Naive B cell (primary cell): ENCODE measurements at places on chromosomes 1 and 21.

- DNase-seq: no peak
Observed at GRCh38 chr1:208227366-208227765, 16.8 kb downstream of the PLXNA2 start.

DNA sequence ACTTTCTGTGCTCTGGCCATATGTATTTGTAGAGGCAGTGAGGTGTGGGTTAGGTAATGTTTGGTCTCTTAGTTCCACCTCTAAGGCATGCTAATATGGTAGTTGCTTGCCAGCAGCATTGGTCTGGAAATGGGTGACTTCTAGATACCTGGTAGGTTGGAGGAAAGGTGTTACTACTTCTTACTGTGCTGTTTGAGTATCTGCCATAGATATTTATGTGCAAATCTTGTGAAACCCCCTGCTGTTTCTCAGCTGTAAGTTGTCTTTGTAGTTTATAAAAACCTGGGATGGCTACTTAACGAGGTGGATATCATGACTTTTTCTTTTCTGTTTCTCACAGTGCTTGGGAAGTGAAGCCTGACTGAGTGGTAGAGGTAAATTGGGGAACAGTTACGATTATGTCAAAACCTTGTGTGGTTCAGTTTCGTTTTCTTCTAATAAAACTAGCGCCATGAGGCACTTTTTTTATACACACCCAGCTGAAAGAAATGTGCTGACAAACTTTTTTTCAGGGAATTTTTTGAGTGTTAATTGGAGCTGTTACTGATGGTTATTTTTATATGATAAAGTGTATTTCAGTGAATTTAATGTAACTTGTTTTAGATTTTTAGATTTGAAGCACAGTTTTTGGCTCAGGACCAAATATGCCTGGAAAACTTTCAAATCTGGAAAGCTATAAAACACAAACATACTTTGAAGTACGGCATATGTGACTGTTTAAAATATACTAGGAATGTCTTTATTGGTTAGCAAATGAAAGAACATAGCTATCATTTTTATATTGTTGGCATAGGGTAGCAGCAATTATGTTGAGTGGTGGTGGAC is 42.1 kb downstream of the CAMSAP2 start:
- DNase-seq: no peak

DNA sequence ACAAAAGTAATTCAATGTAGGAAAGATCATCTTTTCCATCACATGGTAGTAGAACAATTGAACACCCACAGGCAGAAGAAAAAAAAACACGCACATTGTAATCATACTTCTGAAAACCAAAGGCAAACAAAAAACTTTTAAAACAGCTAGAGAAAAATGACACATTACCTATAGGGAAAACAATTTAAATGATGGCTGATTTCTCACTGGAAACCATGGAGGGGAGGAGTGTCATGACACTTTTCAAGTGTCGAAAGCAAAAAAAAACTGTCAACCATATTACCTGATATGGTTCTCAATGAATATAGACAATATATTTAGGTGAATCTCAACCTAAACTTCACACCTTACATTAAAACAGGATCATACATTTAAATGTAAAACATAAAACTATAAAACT is 776 bp upstream of the SLAMF7 start:
- no peak for DNase-seq

DNA sequence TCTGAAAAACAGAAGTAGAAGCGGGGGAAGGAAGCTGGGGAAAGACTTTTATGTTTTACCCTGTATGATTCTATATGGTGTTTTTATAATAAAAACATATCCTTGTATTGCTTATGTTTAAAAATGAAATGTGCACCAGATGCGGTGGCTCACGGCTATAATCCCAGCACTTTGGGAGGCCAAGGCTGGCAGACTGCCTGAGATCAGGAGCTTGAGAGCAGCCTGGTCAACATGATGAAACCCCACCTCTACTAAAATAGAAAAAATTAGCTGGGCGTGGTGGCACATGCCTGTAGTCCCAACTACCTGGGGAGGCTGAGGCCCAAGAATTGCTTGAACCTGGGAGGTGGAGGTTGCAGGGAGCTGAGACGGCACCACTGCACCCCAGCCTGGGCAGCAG is 155.4 kb downstream of the SMYD3 start:
- DNase-seq: no peak

DNA sequence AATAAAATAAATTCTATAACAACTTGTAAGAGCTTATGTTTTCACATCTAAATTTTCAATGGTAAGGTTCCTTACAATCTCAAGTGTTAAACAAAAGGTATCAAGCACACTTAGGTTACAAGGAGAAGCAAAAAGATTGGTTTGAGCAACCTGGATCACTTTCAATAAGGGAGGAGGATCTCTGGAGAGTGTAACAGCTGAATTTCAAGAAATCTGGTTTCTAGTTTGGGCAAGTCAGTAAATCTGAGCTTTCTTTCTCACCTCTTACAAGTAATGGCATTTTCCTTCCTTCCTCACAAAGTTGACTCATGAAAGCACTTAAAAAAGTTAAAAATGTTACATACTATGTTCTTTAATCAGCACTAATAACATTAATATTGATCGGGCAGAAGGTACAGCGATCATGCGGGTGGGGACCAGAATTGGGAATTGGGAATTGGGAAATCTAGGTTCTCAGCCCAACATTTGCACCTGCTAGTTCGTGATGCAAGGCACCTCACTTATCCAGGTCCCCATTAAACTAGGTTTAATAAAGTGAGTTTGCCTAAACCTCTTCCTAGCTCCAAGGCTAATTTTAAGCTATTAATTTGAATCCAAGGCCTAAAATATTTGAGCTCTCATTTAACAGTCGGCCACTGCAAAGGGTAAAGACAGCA is 3.1 kb downstream of the NUCKS1 start:
- DNase-seq: no peak

- DNase-seq: no peak
Observed at GRCh38 chr1:161720422-161720821, 922 bp upstream of the FCRLB start.

GRCh38 chr1:151371370-151372057 is 991 bp downstream of the SELENBP1 start:
- DNase-seq: no peak

- DNase-seq: no peak
Observed at GRCh38 chr1:99789715-99790114, 23.3 kb upstream of the FRRS1 start.

- no peak for DNase-seq
Observed at GRCh38 chr1:184854496-184855140, 100.0 kb upstream of the EDEM3 start.

DNA sequence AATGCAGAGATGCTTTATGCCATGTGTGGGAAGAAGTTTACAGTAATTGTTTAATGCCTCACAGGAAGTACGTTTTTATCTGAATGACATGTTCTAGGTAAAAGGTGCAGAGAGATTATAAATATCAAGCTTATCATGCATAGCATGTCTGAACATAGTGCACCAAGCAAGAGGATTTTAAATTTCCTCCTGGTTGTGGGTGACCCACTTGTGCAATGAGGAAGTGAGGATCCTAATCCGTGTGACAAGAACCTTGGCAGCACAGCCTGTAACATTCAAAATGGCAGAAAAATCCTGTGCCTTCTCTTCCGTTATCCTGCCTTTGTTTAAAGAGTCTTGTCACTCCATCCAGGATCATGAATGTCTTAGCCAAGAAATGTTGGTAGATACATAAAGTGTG is 75.6 kb downstream of the PLA2G4A start:
- DNase-seq: no peak

DNA sequence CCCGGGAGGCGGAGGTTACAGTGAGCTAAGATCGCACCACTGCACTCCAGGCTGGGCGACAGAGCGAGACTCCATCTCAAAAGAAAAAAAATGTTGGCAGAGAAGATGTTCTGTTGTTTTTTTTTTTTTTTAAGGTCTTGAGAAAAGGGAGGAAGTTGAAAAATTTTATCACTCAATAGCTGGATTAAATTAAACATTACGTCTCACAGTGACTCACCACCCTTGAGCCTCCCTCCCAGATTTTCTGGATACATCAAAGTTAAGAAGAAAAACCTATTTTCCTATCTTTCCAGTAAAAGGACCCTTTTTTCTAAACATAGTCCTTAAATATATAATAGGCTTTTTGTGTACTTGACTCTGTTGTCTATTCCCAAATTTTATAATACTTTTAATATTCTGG is 35.5 kb downstream of the IFNAR1 start:
- DNase-seq: no peak

GRCh38 chr1:42742617-42743316 is 2.7 kb upstream of the CLDN19 start:
- no peak for DNase-seq

GRCh38 chr1:46394872-46395465 is 852 bp downstream of the FAAH start:
- no peak for DNase-seq

GRCh38 chr21:42236014-42236413 is 17.1 kb downstream of the ABCG1 start:
- DNase-seq: no peak

- no peak for DNase-seq
Observed at GRCh38 chr1:27306892-27307761, 14.8 kb upstream of the TMEM222 start.

- DNase-seq: no peak
Observed at GRCh38 chr1:104868794-104869193, 1119.1 kb downstream of the AMY1C start.

- DNase-seq: no peak
Observed at GRCh38 chr1:202958544-202959275, 598 bp upstream of the ADIPOR1 start.

DNA sequence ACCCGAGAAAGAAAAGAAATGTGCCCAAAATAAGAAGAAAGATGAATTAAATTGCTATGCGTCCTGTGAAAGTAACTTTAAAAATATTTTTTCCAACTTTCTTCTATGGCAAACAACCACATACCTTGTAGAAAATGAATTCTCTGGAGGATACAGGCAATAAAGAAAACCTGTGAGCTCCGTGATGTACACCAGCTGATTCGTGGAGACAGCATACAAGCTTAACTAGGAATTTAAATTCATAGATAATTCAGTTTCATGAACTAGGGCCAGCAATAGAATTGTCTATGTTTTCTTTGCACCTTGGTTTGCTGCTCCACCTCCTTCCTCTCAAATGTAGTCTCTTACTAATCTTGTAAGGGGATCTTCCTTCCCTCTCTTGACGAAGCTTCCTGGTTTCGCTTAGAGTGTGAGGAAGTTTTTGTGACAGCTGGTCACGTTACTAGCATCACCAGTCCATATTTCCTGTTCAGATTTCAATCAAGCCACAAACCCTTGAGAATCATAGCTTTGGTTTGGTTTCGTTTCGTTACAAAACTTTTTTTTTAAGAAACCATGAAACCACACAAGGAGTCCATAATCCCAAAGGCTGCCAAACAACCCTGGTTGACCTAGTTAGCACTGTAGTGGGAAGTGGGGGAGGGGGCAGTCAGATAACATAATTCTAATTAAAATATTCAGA is 35.8 kb downstream of the GREM2 start:
- DNase-seq: peak; percentile 6

GRCh38 chr1:16172964-16173446 is 17.1 kb upstream of the EPHA2 start:
- DNase-seq: no peak

GRCh38 chr1:2548068-2548589 is 8.0 kb upstream of the TNFRSF14 start:
- DNase-seq: peak; percentile 83

GRCh38 chr1:7482772-7483495 is 288.2 kb upstream of the VAMP3 start:
- no peak for DNase-seq

DNA sequence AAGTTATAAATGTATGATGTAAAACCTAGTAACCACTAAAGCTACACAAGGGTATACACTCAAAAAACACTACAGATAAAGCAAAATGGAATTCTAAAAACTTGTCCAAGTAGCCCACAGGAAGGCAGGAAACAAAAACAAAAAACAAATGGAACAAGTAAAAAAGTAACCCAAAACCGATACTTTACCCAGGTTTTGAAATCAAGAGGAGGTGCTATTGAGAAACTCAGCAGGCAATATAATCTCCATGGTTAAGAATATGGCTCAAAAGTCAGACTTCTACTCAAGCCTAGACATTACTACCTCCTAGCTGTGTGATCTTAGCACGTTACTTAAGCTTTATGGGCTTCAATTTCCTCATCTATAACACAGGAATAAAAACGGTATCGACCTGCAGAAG is 13.3 kb downstream of the RBBP5 start:
- DNase-seq: no peak
